Muscle of leg (tissue), 16 donors: ENCODE measurements at places on chromosomes 5 and 9. TPM values are rescaled to one million over a fixed set of nuclear protein-coding genes. Genes with fewer than 3 reads are reported as not detected.

DNA sequence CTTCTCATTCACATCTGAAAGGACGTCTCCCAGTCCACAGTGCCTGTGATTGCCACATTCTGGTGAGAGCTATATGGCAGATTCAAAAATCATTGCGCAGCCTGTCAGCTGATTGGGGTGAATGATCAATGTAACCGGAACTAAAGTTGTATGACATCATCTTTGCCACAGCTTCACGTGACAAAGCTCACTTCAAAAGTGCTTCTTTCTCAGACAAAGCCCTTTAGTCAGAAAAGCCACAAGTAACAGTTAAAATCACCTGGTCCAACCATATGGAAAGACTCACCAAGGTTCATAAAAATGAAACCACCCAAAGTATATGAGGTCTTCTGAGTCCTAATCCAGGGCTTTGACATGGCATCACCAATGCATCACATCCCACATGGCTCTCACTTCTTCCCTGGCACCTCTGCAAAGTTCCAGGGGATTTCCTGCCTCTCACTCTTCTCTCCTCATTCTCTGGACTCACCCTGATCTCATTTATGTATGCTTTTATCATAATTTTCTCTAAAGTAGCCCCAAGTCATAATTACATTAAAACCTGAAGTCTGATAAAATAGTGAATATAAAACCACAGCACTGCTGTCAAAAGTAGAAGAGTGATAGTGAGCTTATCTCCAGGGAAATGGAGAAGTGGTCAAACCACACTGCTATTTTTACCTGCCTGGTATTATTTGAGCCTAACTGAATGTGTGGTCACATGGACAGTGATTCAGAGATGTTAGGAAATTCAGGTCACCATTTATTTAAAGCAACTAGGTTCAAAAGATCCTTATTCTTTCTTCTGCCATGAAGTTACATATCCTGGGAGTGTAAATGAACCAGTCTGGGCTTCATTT, 193.1 kb upstream of the PTGER4 start:
- peak; percentile 16 for DNase-seq

GRCh38 chr5:177350776-177351391, 584 bp downstream of the LMAN2 start:
- no peak for DNase-seq

DNA sequence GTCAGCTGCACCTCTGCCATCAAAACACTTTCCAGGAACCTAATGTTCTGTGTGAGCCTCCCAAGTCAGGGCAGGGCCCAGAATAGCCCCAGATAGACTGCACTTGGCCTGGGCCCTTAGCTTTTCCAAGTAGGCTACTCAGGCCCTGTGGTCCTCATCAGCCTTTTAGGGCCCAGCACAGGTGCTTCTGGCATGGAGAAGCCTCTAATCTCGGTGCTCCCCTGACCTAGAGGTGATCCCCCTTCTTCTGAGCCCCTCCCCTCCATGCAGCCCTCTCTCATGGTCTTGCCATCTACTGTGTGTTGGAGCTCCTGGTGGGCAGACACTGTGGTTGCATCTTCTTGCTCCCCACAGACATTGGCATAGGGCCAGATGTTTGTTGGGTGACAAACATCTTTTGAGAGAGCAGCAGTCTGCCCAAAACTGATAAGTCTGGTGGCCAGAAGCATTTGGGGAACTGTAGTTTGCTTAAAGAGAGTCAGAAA, 28.1 kb downstream of the FRMPD1 start:
- peak; percentile 19 for DNase-seq

DNA sequence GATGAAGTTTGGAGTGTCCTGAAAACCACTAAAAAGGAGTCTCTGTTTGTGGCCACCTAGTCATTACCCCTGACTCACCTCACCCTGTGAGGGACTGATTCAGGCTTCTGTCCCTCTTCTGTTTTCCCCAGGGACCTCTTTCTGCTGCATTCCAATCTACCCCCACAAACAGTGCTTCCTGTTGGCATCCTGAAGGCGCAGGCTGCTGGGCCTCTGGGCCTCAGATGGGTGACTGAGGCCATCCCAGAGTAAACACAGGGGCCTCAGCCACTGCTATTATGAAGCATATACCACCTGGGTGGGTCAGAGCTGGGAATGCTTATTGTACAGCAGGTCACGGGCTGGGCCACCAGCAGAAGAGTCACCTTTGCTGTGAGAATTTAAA, 20.0 kb downstream of the MORN5 start:
- DNase-seq = no peak

DNA sequence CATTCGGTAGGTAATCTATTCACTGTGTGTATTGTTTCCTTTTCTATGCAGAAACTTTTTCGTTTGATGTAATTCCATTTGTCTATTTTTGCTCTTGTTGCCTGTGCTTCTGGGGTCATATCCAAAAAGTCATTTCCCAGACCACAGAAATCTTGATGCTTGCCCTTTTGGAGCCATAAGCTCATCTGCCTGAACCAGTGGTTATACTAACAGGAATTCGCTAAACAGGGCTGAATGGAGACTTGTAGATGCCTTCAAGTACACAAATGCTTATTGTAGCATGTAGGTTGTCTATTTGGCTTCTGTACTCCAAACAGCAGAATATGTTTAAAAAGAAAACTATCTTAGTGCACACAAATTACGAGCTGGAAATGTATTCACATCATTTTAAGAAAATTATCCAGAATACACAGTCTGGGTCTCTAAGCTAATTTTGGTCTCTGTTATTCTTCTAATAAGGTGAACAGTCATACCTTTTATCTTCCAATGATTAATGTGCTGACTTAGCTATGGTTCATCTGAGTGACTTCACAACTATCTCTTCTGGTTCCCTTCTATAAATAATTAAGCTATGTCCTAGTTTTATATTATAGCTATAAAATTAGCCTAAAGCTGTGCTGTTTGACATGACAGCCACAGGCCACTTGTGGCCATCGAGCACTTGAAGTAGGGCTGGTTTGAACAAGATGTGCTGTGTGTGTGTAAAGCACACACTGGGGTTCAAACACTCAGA, 87.6 kb downstream of the DAPK1 start:
- no peak for DNase-seq

DNA sequence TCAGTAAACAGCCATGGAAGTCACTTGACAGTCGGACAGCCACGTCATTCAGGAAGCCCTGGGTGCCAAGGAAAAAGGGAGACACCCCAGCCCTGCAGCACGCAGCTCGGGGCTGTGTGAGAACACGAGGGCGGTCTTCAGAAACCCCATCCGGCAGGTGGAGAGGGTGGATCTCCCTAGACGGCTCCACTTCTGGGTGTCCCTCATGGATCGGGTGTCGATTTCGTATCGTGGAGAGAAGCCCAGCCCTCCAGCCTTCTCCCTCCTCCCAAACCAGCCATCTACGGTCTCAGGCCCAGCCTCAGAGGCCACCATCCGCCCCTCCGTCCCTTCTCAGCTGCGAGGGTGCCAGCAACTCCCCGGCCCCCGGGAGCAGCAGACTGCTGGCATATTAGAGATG, 65.5 kb upstream of the BARHL1 start:
- no peak for DNase-seq

The RETREG1 gene
- total RNA-seq = 67.3 TPM

The ZNF483 gene
- 3.1 TPM for total RNA-seq
